ENCODE measurements at places on chromosomes 6 and 20.

DNA sequence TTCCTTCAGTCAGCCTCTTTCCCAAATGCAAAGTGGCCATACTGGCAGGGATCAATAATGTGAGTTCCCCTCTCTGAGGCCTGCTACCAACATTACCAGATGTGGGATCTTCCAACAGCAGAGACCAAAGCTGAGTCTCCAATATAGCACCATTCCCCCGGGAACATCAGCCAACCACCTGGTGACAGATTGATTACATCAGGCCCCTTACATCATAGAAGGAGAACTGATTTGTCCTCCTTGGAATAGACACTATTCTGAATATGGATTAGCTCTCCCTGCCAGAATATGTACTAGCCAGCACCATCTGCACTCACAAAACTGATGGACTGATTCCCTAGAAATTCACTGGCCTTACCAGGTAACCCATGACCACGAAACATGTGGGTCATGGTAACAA is 61.9 kb upstream of the CARMIL1 start:
- DNase-seq, result no peak

GRCh38 chr6:160348223-160349019 is at the start of gene SLC22A3:
Gene SLC22A3, plus strand, starts transcription at chr6:160348378. Its CDS starts 42 bp downstream, at chr6:160348420.
- DNase-seq, result no peak

GRCh38 chr6:44833248-44833647 is 445.7 kb downstream of the CDC5L start:
- no peak for DNase-seq

- no peak for DNase-seq
Measured at GRCh38 chr20:1206366-1207148, 3.3 kb downstream of the C20orf202 start.

DNA sequence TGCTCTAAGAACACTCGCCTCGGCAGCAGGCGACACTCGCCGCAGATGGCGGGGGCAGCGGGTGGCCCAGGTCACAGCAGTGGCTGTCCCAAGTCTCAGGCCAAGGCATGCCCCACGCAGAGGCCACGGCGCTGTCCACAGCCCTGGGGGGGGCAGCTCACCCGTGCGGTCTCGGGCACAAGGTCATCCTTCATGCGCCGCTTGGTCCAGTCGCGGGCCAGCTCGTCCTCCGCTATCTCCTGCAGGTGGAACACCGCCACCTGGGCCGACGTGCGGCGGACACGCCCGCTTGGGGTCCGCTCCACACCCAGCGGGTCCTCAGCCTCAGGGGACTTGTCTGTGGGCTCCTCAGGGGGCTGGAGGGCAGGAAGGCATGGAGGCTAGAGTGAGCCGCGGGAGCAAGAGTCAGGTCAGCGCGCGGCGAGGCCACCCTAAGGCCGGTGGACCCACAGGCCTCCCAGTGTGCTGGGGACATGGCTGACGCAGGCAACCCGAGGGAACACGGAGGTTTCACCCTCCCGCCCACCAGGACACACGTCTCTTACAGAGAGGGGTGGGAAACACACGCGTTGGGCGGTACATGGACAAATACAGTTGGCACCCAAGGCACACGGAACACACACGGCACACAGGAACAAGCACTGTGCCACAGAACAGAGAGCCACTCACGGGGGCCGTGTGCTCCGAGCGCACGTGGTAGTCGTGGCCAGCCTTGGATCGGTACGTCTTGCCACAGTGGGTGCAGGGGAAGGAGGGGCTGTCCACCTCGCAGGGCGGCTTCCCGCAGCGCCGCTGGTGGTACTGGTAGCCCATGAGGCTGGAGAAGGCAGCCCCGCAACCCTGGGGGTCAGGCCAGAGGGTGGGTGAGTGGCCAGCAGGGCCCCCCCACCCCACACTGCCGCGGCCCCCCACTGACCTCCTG is 6.5 kb upstream of the UCKL1 start:
- DNase-seq, result no peak

- no peak for DNase-seq
Measured at GRCh38 chr6:16894301-16894700, 133.0 kb upstream of the ATXN1 start.

DNA sequence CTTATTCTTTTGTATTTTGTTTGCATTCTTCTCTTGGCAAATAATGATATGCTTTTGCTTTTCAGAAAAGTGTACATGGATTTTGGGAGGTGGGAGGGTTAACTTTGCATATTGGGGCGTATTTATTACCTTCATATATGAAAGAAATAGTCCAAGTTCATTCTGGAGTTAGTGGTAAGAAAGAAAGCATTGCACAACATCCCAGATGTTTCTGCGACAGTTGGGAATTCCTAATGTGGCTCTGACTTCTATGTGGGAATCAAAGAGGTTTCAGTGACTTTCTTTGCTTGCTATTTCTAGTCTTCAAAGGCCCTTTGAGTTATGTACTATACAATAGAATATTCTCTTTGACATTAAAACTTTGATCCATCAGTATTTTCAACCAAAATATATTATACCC is 78.1 kb downstream of the MMUT start:
- DNase-seq, result no peak

DNA sequence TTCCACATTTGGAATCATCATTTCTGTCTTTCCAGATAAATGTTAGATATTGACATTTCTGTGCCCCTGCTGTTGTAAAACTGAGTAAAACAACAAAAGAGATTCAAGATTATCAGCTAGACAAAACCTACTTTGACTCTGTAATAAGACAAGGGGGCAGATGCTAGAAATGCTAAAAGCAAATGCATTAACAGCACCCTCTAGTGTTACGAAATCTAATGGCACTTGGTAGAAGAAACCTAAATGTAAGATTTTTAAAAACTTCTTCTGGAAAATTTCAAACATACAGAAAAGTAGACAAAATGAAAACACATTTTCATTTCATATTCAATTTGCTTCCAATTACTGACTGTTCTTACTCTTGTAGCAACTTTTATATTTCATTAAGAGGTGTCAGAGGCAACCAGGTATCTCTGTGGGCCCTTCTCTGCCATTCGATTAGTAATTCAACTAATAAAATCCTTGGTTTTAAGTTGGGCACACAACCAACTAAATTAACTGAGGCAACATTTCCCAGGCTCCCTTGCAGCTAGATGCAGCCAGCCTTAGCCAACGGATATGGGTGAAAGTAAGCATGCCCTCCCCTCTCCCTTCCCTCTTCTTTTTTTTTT is 45.0 kb downstream of the SLC23A2 start:
- DNase-seq, result no peak

DNA sequence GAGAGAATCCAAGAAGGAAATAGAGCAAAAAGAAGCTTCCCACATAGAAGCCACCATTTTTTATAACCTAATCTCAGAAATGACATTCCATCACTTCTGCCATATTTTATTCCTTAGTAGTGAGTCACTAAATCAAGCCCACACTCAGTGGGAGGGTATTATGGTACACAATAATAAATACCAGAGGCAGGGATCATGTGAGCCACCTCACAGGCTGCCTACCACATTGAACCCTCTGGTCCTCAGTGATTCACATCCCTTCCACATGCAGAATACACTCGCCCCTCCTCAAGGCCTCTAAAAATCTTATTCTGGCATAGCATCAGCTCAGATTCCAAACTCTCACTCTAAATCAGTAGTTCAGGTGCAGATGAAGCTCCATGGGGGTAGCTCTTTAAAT is 49.4 kb downstream of the TMC2 start:
- DNase-seq, result no peak

DNA sequence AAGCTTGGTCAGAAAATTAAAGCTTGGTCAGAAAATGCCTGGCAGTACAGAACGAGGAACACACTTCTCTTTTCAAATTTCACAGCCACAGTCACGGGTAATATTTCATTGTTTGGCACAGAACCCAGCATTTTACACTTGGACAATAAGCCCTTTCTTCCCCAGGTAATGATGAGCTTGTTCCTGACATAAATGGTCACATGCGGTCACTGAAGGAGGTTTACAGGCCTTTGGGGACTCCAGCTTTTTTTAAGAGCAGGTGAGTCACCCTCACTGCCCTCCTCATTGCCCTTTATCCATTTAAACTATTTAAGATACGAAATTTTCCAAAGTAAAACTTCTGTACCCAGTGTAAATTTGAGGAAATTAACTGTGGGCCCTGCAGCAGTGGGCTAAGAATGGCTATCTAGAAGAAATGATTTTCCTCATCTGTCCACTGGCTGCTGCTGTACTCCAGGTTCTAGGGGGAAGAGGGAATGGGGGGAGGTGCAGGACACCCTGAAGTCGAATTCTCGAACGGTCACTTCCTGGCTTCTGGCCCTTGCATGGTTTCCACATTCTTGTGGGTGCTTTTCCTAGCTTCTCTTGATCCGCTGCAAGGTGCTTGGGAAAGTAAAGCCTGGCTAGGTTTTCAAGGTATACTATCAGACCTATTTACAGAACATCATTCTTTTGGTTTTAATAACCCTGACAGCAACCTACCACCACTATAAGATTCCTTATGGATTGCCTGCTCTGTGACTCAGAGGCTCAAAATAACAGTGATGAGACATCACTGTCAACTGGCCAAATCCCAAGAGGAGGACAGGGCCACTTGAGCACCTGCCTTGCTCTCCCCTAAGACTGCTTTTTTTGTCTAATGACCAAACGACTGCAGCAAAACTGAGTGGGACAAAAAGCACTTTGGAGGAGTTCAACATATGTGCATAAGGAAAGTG is 75.8 kb downstream of the PREP start:
- no peak for DNase-seq

DNA sequence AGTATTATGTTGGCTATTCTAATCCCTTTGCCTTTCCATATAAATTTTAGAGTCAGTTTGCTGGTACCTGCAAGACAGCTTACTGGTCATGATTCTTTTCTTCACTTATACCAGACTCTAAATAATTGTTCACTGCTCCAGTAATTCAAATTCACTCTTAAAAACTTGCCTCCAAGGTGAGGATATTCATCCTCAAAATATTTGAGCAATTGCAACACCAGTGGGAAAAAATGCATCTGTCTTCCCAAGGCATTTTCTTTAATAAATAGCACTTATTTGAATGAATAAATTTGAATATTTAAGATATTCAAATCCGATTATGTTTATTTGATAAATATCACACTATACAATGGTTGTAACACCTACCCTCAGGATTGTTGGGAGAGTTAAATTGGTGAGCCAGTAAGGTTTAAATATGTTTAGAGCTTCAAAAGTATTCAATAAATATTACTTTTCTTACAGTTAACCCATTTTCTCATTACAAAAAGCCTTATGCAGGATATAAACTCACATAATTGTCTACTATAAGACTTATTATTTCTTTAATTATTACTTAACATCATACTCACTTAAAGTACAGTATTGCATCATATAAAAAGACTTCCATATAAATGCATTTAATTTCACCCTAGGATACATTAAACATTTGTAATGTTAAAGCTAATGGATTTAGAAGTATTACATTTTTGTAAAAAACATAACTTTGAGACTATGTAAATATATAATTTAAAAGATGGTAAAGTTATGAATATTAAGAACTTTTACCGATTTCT is 285.6 kb downstream of the SAMD5 start:
- DNase-seq, result no peak

DNA sequence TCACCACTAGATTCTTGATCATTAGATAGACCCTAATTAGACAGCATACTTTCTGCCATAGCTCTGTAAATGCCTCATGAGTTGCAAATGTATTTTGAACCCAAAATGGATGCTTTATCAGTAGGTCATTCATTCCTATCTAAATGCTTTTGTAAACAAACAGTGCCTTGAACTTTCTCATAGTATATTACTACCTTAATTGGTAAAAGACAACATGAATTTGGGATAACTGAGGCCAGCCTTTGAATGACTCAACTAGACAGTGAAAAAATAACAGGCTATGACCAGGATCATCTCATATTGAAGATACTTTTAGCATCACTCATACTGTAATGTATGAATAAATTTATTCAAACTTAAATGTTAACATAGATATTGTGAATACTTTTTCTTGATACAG is 37.0 kb upstream of the PRL start:
- no peak for DNase-seq

DNA sequence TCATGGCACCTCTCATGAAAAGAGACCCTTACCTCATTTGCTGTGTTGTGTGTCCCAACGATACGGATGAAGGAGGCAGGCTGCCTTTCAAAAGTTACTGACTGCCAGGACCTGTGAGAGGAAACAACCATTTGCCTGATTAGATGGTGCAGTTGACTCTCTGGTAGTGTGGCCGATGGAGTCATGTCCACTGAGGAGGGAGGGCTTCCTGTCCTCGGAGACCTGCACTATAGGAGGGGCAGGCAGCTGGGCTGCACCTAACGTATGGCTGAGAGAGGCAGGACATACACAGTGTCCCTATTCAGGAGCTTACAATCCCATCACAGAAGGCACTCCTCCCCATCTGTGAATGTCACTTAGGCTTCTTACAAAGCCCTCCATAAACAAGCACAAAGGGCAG is 373.0 kb downstream of the ZFAND3 start:
- DNase-seq, result no peak

DNA sequence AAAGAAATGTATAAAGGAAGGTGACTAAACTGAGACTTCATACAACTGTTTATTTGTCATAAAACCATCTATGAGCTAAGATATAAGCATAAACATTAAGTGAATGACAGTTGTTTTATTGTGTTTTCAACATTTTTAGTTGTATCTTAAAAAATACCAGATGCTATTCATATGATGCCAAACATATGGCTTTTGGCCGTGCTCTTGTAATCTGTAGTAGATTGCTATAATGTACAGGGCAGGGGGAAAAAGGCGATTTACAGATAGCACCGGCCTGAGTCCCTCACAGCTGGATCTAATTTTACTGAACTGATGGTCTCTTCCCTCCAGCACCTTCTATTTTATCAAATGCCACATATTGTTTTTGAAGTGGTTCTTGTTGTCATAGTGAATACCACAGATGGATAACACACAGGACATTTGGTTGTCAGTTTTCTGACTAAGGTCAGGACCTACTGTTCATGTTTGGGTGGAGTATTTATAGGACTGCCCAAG is 48.2 kb downstream of the CENPW start:
- no peak for DNase-seq

DNA sequence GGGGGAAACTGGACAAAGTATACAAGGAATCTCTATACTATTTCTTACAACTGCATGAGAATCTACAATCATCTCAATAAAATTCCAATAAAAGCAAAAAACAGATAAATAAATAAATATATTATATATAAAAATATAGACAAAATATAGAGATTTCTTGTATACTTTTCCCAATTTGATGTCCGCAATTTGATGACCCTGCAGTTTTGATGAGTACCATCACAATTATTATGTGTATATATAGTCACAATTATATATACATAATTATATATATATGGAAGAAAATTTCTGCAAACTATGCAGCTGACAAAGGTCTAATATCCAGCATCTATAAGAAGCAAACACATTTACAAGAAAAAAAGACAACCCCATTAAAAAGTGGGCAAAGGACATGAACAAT is 169.2 kb upstream of the ATXN1 start:
- DNase-seq, result no peak

DNA sequence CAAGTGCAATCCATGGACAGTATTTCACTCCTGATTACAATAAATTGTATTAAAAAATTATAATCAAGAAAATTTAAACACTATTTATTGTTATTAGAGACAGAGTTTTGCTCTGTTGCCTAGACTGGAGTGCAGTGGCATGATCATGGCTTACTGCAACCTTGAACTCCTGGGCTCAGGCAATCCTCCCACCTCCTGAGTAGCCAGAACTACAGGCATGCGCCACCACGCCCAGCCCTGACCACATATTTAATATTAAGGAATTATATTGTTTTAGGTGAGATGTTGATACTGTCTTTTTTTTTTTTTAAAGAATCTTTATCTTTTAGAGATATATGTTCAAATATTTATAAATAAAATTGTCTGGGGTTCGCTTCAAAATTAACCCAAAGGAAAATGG is 14.6 kb downstream of the LCA5 start:
- DNase-seq, result no peak

Measured in cerebellar nuclear complex (tissue), 1 donor.